ENCODE measurements at places on chromosomes 6 and 20. TPM values are rescaled to one million over a fixed set of nuclear protein-coding genes. Genes with fewer than 3 reads are reported as not detected.

DNA sequence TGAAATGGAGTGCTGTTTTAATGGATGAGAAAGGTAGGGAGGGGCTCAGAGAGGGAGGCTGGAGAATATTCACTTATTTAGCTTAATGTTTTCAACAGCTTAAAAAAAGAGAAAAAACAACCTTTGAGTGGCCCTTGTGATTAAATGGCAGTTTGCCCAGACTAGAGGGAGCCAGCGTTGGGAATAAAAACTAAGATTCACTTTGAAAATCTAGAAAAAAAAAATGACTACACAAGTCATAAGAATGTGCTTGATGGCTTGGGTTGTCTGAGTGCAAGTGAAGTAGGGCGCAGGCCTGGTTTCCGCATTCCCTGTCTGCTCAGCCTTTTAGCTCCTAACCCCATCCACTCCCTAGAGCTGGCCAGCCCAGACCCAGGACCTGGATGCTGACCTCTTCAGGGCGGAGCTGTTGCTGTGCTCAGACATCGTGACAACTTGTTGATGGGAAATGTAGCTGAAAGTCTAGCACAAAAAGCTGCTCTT is 28.9 kb downstream of the UTRN start:
- no peak for DNase-seq

Gene MAN1A1
- 24.0 TPM for total RNA-seq

DNA sequence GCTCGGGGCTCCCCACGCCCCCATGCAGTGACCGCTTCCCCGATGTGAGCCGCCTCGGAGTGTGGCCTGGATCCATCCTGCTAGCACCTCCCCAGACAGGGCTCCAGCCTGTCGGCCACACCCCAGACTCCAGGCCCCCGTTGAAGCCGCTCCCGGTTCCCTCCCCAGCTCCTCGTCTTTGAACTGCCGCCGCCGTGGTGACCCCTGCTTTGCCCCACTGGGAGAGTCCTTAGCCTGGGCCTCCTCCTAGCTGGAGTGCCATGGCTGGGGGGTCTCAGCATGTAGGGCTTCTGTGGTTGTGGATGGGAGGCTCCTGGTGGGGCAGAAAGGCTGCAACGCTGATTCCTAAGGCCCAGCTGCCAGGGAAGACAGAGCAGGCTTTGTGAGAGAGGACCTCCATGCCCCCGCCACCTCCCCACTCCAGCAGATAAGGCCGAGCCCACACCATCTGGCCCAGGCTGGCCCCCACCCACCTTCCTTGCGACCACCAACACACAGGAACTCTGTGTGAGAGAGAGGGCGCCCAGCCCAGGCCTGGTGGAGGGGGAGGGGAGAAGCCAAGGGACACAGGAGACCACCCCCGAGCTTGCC is 11.4 kb downstream of the FOXS1 start:
- DNase-seq, result no peak

DNA sequence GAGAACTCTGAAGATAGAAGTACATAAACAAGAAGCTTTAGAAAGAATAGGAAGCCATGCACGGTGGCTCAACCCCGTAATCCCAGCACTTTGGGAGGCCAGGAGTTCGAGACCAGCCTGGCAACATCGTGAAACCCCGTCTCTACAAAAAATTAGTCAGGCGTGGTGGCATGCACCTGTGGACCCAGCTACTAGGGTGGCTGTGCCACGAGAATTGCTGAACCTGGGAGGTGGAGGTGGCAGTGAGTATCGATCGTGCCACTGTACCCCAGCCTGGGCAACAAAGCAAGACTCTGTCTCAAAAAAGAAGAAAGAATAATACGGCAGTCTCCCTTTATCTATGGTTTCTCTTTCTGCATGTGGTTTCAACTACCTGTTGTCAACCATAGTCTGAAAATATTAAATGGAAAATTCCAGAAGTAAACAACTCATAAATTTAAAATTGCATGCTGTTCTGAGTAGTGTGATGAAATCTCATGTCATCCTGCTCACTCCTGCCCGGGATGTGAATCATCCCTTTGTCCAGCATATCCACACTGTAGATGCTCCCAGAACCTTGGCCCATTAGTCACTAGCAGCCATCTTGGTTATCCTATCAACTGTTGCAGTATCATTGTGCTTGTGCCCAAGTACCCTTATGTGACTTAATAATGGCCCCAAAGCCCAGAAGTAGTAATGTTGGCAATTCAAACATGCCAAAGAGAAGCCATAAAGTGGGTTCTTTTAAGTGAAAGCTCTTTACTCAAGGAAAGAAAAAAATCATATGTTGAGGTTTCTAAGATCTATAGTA is 22.1 kb downstream of the DEK start:
- DNase-seq, result no peak

Gene OLIG3
- total RNA-seq, result not detected

Gene MOG
- total RNA-seq, result not detected

Gene CPNE5
- 4.8 TPM for total RNA-seq

Gene SMOC2
- 1.2 TPM for total RNA-seq

Gene TSBP1
- not detected for total RNA-seq

DNA sequence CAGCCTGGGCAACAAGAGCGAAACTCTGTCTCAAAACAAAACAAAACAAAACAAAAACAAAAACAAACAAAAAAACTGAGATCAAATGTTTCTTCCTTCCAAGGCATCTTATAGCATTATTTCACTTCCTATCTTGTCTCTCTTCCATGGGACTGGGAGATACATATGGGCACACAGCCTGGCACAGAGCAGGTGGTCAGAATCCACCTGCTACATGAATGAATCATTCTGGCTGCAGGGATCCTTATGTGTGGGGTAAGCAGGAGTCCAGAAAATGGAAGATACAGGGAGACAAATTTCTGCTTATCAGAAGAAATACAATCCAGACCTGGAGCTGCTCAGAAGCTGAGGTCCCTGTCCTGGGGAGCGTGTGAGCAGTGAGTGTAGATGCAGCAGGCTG is 18.2 kb upstream of the CCM2L start:
- DNase-seq, result no peak

Gene TGM2
- total RNA-seq, result 3.7 TPM

Gene RAD21L1
- total RNA-seq, result not detected

Gene PDE10A
- 62.7 TPM for total RNA-seq

Gene RIMS4
- 77.5 TPM for total RNA-seq

GRCh38 chr6:70298068-70298467 is 4.8 kb downstream of the COL9A1 start:
- no peak for DNase-seq

GRCh38 chr20:54067606-54068174 is 2.7 kb downstream of the BCAS1 start:
- no peak for DNase-seq

Gene DNAH8
- under 0.01 TPM for total RNA-seq

DNA sequence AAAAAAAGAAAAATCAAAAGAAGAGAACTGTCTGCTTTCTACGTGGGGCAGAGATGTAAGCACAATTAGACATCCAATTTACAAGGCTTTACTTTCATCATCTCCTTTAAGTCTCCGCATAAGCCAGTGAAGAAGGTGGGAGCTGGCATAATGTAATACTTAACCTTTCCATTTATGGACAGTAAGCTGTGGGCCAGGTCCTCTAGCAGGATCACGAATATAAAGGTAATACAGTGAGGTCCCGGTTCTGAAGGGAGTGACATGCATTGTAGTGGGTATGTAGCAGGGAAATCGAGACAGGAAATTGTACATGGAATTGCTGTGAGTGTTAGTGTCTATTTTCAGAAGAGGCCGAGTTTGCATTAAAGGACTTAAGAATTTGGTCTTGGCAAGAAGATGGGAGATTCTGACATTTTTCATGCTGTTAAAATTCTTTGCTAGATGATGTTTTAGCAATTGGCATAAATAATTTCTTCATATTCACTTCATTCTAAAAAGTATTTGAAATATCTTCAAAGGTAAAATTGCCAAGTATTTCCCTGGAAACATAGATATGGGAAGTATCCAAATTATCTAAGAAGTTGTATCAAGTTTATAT is 20.4 kb upstream of the POPDC3 start:
- DNase-seq, result no peak

Gene COL11A2
- total RNA-seq, result 0.94 TPM

GRCh38 chr6:24019830-24020229 is 106.2 kb upstream of the NRSN1 start:
- DNase-seq, result no peak

- no peak for DNase-seq
These were observed 19.7 kb downstream of the TIAM2 start for GRCh38 chr6:155014670-155015300.
